ENCODE measurements at places on chromosomes 3 and 15.
A peak's percentile ranks its signal among the peaks of the same experiment; 100 is the strongest.

DNA sequence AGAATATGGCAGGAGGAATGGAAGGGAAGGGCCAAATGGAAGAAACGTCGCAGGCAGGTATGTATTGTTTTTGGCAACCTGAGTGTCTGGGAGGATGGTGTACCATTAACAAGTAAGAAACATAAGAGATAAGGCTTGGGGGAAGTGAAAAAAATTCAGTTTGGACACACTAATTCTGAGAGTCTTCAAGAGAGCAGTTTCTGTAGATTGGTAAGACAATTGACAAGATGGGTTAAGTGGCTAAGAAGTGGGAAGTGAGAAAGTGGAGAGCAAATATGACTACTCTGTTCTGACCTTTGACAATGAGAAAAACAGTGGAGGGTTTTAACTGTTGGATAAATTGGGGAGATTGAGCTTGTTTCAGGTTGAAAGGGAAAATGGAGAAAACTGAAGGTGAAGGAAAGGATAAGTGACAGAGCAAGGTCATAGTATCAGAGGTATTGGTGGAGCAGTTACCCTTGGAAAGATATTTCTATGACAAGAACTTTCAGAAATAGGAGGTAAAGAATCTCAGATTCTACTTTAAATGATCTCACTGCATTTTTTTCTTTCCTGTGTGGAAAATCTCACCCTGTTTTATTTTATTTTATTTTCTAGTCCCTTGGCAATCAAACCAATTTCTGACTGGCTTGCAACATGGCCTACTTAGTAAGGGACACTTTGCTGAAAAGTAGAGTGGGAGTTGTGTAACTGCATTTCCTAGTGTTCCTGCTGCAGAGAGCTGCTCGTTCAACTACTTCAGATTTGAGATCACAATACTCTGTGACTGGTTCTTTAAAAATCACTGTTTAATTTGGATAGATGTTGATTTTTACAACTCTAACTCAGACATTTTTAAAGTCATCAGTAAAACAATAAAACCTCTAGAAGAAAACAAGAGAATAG lies 23.1 kb upstream of the GABPB1 start:
- peak; percentile 13 for DNase-seq

DNA sequence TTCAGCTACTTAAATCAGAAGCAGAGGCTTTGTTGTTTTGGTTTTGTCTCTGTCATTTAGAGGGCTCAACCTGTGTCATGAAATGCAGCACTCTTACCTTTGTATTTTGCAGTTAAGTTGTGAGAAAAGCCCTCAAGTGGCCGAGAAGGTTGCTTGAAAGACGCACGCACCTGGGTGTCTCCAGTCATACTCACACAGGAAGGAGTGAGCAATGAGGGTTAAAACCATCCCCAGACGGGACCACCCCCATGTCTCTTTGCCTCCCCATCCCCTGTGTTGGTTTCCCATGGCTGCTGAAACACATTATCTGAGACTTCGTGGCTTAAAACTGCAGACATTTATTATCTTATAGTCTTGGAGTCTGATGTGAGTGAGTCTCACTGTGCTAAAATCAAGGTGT lies 376.1 kb upstream of the CFAP20DC start:
- DNase-seq = no peak

- no peak for DNase-seq
Measured at GRCh38 chr3:159838938-159839337, 149.7 kb upstream of the IL12A start.

- DNase-seq = peak; percentile 44
Measured at GRCh38 chr3:72821161-72821781, 27.0 kb downstream of the SHQ1 start.

- DNase-seq = no peak
Measured at GRCh38 chr3:48404440-48405342, 25.2 kb downstream of the PLXNB1 start.

DNA sequence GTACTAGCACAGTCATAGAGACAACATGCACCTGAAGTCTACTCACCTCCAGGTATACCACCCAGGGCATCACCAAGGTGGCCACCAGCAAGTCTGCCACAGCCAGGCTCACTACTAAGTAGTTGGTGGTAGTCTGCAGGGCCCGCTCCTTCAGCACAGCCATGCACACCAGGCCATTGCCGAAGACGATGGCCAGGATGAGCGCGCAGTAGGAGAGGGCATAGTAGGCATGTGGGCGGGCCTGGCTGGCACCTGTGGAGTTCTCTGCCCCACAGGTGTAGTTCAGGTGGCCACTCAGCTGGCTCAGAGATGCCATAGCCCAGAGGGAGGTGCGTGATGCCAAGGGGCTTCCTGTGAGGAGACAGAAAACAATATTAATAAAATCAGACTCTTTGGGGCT lies 7.2 kb downstream of the DRD3 start:
- no peak for DNase-seq

- no peak for DNase-seq
Measured at GRCh38 chr3:129616291-129616690, 9.8 kb upstream of the PLXND1 start.

- DNase-seq = no peak
Measured at GRCh38 chr15:67707520-67708283, 117.6 kb upstream of the SKOR1 start.

GRCh38 chr3:171346019-171346418 lies 114.2 kb downstream of the TNIK start:
- no peak for DNase-seq

GRCh38 chr3:142588703-142589102 lies 7.5 kb upstream of the PLS1 start:
- DNase-seq = no peak

DNA sequence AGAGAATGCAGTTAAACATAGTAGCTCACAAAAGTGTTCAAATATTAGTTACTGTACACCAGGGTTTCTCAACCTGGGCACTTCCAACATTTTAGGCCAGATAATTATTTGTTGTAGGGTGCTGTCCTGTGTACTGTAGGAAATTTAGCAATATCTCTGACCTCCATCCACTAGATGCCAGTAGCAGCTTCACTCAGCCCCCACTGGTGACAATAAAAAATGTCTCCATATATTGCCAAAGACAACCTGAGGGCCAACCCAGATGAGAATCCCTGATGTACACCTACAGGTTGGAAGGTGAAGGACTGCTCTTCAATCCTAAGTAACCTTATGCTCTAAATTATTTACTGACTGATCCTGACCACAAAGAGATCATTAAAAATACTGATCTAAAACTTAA lies 32.5 kb downstream of the DCUN1D1 start:
- DNase-seq = no peak

- no peak for DNase-seq
Measured at GRCh38 chr3:42022355-42022754, 60.5 kb upstream of the ULK4 start.

DNA sequence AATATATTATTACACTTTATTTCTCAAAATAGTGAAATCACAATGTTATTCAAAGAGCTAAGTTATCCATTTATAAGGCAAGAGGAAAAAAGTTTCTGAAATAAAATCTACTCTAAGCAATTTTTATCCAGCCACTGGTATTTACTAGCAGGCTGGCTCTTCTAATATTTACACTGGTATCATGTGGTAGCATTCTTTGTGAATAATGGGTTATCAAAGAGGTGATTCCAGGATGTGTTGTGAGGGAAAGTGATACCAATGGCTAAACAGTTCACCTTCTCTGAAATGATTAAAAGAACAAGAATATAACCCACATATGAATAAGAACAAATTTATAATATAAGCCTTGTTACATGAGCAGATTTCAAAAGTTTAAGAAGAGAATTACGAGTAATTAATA lies 44.1 kb downstream of the DHX36 start:
- no peak for DNase-seq

DNA sequence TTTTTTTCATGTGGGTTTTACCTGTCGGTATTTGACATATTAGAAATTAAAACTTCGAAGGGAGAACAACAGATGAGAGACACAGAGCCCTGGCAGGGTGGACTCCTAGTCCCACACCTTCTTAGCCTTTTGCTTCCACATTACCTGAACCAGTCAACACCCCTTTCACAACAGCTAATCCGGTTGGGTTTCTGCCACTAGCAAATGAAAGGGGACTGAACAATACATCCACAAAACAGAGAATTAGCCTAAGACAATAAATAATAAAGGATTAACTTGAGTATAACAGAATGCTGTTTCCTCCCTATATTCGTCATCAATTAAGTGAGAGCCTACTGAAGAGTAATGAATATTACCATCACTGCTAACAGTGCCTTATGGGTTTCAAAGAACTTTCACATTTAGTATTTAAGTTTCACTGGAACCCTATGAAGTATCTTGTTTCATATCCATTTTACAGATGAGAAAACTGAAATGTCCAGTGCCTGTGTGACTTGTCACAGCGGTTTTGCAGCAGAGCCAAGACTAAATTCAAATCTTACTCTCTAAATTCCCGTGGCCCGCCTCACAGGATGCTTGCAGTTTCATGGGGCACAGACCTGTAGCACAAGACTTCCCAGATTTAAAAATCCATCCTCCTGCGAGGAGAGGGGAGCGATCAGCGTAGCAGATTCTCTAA lies 1.0 kb upstream of the RAB8B start:
- DNase-seq = no peak

DNA sequence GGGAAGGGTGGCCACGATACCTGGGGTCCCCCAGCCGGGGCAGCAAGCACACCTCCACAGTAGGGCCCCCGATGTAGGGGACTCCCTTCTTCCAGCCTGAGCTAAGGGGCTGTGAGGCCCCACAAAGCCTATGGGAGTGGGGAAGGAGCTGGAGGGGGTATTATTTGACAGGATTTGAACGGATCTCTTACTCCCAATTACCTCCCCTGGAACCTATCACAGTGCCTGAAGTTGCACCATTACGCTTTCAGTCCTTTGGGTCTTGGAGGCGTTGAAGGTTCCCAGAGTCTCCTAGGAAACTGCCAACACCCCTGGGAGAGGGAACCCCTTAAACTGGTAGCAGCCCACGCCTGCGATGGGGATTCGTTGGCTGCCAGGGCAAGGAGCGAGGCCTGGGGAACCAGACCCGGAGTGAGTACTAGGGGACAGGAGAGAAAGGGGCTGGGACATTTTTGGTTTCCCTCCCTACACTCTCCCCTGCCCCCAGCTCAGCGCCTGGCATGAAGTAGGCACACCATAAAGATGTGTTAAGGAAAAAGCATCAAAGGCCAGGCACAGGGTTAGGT lies 409 bp upstream of the LHFPL4 start:
- no peak for DNase-seq

GRCh38 chr15:62618432-62618831 lies 424.1 kb upstream of the TPM1 start:
- peak; percentile 58 for DNase-seq

DNA sequence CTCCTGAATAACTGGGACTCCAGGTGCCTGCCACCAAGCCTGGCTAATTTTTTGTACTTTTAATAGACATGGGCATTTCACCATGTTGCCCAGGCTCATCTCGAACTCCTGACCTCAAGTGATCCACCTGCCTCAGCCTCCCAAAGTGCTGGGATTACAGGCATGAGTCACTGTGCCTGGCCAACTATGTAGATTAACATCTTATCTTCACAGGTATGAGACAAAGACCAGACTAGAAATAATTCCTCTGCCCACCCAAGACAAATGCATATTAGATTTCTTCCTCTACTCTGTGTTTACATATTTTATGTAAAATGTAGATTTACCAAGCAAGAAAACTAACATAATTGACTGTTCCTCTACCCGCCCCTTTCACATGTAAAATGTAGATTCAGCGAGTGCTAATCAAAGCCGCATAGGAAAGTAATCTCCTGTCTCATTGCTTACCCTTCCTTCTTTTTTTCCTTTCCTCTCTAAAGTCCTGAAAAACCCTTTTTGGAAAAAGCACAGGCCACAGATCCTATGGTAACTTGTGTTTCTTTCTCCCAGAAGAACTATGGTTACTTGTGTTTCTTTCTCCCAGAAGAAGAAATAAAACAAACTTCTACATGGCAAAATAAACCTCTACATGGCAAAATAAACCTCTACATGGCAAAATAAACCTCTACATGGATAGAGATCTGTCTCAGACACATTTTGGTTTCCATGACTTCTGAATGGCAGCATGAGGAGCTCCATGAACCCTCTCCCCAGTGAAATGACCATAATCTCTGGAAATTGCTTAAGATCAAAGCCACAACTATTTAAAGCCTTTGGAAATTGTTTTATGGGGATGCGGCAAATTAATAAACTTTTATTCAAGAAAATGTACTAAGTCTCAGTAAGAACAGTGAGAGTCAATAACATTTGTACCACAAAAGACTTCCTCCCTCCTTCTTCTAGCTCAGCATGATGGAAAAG lies 9.1 kb upstream of the ABHD2 start:
- peak; percentile 40 for DNase-seq

GRCh38 chr3:184237807-184238206 lies 8.4 kb downstream of the VWA5B2 start:
- DNase-seq = no peak

GRCh38 chr15:74406992-74407705 lies 26.6 kb downstream of the SEMA7A start:
- no peak for DNase-seq

- peak; percentile 75 for DNase-seq
Measured at GRCh38 chr3:185744997-185745843, 79.6 kb downstream of the IGF2BP2 start.

- no peak for DNase-seq
Measured at GRCh38 chr3:27080258-27080525, 289.0 kb downstream of the NEK10 start.

DNA sequence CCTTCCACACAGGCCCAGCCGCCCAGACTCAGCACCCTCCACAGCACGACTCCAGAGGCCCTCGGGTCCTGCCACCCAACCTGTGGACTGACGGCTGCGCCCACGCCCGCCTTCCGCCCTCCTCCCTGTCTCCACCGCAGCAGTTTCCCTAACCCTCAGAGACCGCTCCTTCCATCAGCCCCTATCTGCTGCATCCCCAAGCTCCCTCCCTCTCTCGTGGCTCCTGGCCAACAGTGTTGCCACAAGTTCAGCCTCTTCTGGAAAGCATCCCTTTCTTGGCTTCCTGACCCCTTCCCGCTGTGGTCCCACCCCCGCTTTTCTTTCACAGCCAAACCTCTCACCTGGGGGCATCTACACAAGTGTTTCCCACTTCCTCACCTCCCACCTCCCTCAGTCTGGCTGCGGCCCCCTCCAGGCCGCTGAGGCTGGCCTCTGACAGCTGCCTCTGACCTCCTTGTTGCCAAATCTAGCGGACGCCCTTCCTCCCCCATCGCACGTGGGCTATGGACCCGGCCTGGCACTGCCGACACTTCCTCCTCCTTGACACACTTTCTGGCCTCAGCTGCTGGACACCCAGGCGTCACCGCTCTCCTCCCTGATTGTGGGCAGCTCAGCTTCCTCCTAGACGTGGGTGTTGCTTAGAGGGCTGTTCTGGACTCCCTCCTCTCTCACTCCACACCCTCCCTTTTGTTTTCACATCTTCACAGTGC lies 168.8 kb upstream of the TLE3 start:
- no peak for DNase-seq

DNA sequence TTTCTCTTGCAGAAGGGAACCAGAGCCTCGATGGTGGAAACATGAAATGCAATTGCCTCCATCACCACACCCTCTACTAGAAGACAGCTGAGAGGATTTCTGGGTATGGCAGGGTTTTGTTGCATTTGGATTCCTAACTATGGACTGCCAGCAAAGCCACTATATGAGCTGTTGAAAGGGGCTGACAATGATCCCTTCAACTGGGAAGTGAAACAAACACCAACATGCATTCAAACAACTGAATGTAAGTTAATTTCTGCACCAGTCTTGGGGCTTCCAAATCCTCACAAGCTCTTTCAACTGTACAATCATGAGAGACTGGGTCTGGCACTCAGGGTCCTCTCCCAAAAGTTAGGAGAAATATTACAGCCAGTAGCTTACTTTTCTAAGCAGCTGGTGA lies 116.7 kb upstream of the PLCL2 start:
- DNase-seq = no peak

GRCh38 chr3:143972155-143972504 lies 507 bp downstream of the DIPK2A start:
- DNase-seq = no peak

GRCh38 chr3:133592843-133593242 lies 19.4 kb downstream of the CDV3 start:
- no peak for DNase-seq

- no peak for DNase-seq
Measured at GRCh38 chr15:95459273-95459672, 871.2 kb upstream of the NR2F2 start.

Data from cardiac muscle cell (in vitro differentiated cells and primary cell).